ENCODE measurements at places on chromosomes 16 and 17.
A peak's percentile ranks its signal among the peaks of the same experiment; 100 is the strongest.

- no peak for DNase-seq
Observed at GRCh38 chr17:2380226-2380922, 20.5 kb downstream of the MNT start.

DNA sequence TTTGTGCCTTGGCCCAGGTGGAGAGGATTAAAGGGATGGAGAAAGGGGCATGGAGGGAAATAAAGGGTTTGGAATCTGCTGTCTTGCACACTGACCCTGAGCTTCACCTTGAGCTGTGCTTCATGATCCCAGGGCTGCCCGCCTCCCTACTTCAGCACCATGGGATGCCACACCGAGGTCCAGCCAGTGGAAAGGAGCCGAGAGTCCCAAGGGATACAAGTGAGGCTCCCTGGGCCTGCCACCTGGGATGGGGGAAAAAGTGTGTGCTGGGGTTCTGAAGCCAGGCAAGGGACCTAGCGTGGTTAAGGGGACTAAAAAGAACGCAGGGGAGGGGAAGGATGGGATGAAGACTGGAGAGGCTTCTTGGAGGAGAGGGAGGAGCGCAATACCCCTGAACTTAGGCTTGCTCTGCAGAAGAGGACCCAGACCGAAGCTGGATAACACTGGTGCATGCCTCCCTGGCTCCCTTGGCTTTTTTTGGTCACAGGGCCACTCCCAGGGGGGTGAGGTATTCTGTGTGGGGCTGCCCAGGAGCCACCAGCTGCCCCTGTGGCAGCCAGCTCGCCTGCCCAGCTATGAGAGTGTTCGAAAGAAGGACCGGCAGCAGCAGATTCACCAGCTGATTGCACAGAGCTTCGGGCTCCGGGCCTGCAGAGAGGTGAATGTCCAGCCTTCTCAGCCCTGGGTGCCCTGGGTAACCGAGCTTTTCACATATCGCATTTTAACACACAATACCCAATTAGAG, 7.2 kb downstream of the MRPL27 start:
- DNase-seq: no peak

GRCh38 chr17:45663772-45664171, 120.3 kb upstream of the CRHR1 start:
- no peak for DNase-seq

- no peak for DNase-seq
Observed at GRCh38 chr16:66044556-66044955, 321.9 kb upstream of the CDH5 start.

DNA sequence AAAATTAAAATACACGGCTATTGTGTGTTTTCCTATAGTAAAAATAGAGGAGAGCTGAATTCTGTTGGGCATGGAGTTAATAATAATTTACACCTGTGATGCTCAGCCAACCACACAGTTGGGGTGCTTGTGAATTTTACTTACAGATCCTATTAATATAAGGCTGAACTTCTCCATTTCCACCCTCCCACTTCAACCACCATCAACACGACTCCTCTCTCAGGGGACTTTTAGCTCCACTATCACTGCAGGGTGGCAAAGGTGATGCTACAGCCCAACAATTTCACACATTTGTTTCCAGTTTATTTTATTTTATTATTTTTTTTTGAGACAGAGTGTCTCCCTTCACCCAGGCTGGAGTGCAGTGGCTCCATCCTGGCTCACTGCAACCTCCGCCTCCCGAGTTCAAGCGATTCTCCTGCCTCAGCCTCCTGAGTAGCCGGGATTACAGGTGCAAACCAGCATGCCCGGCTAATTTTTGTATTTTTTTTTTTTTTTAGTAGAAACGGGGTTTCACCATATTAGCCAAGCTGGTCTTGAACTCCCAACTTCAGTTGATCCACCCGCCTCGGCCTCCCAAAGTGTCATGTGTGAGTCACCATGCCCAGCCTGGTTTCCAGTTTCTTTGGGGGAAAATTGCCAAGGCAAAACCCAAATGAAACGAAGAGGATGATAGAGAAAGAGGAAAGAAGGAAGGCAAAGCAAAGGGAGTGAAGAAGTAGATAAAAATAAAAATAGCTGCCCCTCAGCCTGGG, 57.9 kb downstream of the GNA13 start:
- no peak for DNase-seq

DNA sequence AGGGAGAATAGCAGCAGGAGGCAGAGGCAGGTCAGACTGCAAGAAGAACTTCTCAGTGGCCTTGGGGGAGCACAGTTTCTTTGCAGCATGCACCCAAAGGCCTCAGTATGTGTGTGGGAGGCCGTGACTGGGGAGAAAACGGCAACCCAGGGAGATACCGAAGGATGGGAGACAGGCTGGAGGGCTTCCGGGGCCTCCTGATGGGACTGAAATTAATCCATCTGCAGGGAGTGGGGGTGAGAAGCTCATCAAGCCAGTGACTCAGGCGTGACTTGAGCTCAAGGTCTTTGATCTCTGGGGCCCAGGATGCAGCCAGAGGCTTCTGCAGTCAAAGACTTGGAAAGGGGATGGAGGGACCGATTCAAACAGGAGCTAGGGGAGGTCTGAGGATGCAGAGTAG, 5.1 kb upstream of the C17orf113 start:
- DNase-seq: no peak

GRCh38 chr17:18960241-18960665, 8.3 kb downstream of the SLC5A10 start:
- DNase-seq: no peak

GRCh38 chr17:12445331-12445730, 220.4 kb upstream of the MYOCD start:
- no peak for DNase-seq

- no peak for DNase-seq
Observed at GRCh38 chr16:11182411-11182810, 73.6 kb downstream of the SOCS1 start.

DNA sequence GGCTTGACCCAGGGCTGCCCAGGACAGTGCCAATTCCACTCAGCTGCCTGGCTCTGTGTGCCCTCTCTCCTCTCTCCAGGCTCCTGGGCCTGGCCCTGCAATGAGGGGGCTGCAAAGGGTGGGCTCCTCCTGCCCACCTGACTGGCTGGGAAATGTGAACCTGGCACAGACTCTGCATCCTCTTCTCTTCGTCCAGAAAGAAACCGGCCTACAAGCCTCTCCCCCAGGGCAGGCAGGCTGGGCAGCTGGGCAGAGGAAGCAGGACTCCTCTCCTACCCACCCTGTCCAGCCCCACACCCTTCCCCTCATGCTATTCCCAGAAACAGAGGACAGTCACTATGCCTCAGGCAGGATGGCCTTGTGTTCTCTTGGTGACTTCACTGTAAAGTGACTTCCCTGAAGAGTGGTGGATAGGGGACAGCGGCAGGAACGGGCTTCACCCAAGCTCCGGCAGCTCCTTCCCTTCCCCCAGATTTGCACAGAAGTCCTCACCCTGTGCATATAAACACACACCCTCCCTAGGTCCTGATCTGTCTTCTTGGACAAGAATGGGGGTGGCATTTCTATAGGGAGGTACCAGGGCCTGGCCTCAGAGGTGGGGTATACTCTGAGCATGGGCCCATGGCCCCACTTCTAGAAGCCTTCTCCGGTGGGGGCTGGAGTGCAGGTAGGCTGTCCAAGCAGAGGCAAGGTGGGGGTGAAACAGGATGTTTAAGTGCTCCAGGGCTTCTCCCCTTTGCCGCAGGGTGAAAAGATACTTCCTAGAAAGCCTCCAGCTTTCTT, 4.9 kb upstream of the STAT5A start:
- DNase-seq: no peak

DNA sequence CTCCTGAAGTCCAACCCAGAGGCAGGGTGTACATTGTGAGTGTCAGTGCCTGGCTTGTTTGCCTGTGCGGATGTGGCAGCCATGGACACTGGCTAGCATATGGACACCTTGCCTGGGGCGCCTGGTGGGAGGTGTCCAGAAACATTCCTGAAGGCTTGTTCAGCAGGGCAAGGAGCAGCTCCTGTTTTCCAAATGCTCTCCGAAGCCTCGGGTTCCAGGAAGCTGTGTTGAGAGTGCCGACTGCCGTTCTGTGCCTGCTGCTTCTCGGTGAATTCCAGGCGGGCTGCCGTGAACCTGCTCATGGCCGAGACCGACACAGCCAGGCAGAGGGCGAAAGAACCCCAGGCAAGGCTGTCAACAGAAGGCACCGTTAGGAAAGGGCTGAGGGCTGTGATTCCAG, 10.9 kb upstream of the DHRS7C start:
- no peak for DNase-seq

DNA sequence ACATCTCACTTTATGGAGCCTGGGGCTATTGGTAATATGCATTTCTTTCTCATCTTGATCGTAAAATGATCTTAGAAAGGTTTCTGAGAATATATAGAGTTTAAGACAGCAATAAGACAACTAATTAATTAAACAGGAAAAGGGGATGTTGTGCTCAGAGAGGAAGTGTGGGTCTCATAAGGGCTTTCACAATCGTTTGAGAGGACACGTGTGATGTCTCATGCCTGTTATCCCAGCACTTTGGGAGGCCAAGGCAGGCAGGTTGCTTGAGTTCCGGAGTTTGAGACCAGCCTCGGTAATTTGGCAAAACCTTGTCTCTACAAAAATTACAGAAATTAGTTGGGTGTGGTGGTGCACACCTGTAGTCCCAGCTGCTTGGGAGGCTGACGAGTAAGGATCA, 295.6 kb downstream of the WWOX start:
- DNase-seq: no peak

- DNase-seq: no peak
Observed at GRCh38 chr16:77788181-77789084, at the start of gene VAT1L. TSS of gene VAT1L (plus strand) at chr16:77788564. CDS start at chr16:77788683, 119 bp downstream.

DNA sequence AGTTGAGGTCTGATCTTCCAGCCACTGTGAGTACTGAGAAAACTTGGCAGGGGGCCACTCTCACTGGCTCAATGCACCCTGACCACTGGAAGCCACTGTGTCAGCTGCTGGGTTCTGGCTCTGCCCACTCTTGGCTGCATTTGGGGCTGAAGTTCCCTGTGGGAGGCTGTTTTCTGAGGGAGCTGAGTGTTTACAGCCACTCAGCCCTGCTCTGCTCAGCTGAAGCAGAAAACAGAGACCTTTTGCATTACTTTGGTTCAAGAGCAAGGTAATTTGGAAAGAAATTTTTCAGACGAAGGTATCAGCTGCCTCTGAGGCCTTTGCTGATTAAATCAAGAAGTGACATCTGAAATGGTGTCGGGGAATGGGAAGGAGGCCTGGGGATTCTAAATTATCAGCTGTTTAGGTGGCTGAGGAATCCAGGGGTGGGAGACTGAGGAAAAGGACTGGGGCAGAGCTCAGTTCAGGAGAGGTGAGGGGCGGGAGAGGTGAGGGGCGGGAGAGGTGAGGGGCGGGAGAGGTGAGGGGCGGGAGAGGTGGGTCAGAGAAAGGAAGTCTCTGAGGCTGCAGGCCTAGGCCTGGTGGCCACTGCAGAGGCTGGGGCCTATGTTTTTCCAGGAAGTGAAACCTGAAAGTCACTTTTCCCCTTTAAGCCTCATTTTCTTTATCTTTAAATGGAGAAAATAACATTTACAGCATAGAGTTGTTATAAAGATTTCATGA, at the start of gene ACSM5:
Gene ACSM5, plus strand, starts transcription at position 137 of the 723 bp plus-strand sequence. CDS start 1,951 bp downstream, outside the sequence.
- DNase-seq: no peak

DNA sequence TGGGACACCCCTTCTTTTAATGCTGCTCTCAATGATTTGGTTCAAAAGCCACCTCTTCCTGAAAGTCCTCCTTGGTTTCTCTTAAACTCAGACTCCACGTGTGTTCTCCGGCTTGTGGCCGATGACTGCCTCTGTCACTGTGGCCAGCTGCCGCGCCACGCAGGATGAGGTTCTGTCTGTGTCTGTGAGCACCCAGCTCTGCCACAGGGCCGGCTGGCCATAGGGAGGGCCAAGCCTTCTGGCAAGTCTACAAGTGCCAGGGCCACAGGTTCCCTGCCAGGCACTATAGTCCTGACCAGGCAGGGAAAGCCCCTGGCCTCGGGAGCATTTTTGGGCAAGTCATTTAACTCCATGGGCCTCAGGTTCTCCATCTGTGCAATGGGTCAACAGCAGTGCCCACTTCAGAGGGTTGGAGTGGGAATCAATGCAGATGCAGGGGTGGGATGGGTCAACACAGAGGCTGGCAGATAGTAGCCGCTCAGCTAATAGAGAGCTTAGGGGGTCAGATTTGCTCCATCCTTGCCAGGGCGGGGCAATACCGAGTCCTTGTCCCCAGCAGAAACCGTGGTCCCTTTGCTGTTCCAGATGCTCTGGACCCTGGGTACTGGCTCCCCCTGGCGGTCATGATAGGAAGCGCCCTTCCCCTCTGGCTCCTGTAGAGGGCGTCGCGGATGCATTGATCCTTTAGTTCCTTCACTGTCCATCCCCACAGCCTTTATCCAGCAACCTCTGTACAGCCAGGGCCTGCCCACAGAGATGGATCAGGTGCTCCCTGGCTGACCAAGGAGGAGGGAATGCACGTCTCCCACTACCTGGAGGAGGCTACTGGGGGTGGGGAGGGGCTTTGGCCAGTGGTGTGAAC, 19.3 kb upstream of the ADGRG3 start:
- peak; percentile 70 for DNase-seq

DNA sequence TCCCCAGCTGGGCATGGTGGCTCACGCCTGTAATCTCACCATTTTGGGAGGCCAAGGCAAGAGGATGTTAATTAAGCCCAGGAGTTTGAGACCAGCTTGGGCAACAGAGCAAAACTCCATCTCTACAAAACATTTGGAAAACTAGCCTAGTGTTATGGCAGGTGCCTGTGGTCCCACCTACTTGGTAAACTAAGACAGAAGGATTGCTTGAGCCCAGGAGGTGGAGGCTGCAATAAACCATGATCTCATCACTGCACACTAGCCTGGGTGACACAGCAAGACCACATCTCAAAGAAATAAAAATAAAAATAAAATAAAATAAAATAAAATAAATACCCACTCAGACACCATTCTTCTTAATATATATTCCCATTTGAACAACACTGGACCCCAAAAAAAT, 32.0 kb downstream of the EMP2 start:
- DNase-seq: no peak

- no peak for DNase-seq
Observed at GRCh38 chr16:81814751-81815428, 35.8 kb downstream of the PLCG2 start.

- no peak for DNase-seq
Observed at GRCh38 chr17:1158879-1159278, 20.9 kb downstream of the ABR start.

GRCh38 chr16:66728117-66728787, 23.2 kb downstream of the DYNC1LI2 start:
- no peak for DNase-seq

GRCh38 chr16:67966549-67967182, 1.8 kb downstream of the SLC12A4 start:
- DNase-seq: no peak

DNA sequence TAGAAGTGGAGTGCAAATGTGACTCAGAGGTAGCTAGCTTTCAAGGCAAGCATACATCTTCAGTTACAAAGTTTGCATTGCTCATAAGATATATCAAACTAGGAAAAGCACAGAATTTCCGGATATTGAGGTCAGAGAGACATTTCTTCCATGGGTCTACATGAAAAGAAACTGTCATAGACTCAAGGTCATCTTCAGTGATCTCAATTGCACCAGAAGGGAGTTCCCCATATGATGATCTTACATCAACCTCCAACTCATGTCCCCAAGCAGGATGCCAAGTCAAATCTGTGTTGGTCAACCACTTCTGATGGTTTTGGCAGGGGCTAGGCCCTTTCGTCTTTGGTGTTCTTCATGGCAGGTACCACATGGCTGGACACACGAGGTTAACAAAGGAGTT, 459.9 kb upstream of the MAF start:
- no peak for DNase-seq

All from T follicular helper cell (primary cell).